ENCODE measurements at places on chromosomes 4 and X.
A peak's percentile ranks its signal among the peaks of the same experiment; 100 is the strongest.

DNA sequence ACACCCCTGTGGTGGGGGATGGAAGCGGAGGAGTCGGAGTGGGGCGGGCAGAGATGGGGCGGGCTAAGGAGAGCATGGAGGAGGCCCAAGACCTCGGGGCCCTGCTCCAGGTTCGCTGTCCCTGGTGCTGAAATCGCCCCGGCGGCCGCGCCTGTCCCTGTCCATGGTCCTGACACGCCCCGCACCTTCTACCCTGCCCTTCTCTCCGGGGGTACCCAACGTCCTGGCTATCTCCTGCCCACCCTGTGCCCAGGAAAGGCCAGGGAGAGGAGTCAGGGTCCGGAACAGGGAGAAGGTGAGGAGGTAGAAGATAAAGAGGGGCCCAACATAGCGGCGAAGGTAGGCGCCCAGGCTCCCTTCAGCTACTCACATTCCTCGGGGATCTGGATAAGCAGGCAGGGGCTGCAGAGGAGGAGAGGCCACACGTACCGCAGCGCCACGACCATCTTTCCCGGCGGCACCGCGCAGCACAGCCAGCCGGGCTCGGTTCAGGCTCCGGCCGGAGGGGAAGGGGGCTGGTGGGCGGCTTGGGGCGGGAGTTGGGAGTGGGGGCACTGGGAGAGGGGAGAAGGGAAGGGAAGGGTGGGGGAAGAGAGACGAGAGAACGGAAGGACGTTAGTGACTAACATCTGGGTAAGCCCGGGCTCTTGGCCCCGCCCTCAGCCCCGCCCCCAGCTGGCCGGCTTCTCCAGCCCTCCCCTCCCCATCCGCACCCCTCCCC is 10.4 kb downstream of the L1CAM start:
- peak; percentile 49 for DNase-seq

- DNase-seq, result peak; percentile 36
These were observed 11.5 kb upstream of the CCDC149 start for GRCh38 chr4:24924309-24924781.

DNA sequence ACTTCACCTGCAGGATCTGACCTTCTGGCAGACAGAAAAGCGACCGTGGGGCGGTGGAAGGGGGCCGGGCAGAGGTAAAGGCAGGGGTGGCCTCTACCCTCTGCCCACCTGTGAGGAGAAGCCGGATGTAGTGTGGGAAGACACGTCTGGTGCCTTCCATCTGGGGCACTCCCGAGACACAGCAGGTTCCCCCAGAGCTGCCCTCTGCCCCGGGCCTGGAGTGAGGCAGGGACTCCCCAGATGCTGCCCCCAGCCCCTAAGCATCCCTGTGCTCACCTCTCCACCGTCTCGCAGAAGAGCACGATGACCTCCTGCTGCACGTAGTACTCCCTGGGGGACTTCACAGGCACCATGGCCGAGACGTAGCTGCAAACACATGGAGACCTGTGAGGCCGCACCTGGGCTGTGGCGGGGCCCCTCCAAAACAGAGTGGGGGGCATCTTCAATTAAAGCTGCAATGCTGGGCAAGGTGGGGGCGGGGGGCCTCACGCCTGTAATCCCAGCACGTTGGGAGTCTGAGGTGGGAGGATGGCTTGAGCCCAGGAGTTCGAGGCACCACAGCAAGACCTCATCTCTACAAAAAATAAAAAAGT is 75.3 kb upstream of the MXD4 start:
- DNase-seq, result no peak

GRCh38 chrX:143661286-143661685 is 25.4 kb upstream of the SLITRK4 start:
- no peak for DNase-seq

GRCh38 chr4:186946682-186947294 is 223.1 kb upstream of the FAT1 start:
- no peak for DNase-seq

GRCh38 chr4:87502580-87503238 is 26.5 kb downstream of the SPARCL1 start:
- DNase-seq, result no peak

DNA sequence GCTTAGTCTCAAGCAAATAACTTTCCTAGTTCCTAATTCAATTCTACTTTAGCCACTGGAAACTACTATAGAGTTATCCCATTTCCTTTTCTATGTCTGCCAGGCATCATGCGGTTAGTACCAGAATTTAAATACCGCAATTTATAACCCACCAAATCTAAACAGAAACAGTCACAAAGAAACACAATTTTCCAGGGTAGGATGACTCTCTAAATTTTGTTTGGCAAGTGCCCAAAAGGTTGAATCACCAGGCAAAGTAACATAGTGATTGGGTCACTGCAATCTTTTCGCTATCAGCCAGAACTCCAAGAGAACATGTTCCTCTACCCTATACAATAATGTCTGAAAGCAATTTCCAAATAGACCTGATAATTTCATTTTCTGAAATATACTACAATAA is 240.2 kb upstream of the GRIA3 start:
- DNase-seq, result no peak

DNA sequence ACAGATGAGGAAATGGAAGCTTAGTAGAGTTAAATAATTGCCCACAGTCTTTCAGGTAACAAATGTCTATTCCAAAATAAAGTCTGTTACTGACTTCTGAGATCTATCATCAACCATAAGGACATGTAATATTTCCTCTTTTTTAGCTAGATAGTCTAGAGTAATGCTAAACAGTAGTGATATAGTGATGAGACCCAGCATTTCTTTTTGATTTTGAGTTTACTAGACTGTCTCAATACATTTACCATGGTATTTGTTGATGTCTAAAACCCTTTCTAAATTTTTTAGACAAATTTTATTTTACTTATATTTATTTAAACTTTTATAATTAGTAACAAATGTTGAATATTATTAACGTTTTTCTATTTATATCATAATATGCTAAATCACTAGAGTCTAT is 465.1 kb upstream of the SLIT2 start:
- DNase-seq, result no peak

Measured in right lung (tissue), 10 donors.